ENCODE measurements at places on chromosomes 6 and 20. TPM values are rescaled to one million over a fixed set of nuclear protein-coding genes. Genes with fewer than 3 reads are reported as not detected.
A peak's percentile ranks its signal among the peaks of the same experiment; 100 is the strongest.

DNA sequence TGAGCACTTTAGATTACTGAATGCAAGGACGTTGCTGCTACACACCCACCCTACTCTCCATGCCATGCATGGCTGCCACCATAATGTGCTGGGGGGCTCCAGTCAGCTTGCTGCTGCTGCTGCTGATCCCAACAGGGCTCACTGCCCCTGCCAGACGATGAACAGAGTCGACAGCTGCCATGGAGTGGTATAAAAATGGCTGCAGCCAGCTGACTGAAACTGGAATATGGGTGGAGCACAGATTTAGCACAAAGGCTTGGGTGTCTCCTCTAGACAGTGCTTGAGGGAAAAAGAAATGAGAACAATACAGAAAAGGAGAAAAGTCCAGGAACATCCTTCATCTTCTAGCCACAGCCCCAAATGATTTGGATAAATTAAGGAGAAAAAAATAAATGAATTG is 150.7 kb downstream of the PDSS2 start:
- DNase-seq: no peak

DNA sequence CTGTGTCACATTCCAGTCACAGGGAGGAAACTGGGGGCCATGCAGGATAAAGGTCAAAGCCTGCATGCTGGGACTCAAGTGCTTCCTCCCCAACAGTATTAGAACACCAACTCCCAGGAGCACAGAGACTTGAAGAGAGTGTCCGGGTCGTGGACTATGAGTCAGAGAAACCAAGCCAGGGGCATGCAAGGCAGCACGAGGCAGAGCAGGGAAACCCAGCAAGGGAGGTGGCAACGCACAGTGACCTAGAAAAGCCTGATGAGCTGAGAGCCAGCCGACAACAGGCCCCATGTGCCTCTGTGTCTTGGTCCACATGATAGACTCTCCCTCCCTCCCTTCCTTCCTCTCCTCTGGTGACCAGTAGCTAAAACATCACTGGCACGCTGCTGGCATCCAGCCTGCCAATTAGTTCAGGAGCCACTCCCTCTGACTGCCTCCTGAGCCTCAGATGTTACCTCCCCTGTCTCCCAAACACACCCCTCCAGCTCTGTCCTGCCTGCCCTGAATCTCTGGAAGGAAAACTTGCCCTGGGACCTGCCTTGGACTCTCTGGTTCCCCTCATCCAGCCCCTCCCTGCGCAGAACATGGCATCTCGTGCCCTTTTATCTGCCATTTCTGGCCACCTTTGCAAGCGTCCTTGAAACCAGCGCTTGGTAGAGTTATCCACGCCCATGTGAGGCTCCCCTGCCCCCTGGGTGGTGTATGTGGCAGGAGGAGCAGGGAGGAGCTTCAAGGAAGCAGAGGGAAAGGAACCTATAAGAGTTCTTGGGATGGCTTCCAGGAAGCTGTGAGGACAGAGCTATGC is 16.2 kb upstream of the RNF39 start:
- DNase-seq: no peak

DNA sequence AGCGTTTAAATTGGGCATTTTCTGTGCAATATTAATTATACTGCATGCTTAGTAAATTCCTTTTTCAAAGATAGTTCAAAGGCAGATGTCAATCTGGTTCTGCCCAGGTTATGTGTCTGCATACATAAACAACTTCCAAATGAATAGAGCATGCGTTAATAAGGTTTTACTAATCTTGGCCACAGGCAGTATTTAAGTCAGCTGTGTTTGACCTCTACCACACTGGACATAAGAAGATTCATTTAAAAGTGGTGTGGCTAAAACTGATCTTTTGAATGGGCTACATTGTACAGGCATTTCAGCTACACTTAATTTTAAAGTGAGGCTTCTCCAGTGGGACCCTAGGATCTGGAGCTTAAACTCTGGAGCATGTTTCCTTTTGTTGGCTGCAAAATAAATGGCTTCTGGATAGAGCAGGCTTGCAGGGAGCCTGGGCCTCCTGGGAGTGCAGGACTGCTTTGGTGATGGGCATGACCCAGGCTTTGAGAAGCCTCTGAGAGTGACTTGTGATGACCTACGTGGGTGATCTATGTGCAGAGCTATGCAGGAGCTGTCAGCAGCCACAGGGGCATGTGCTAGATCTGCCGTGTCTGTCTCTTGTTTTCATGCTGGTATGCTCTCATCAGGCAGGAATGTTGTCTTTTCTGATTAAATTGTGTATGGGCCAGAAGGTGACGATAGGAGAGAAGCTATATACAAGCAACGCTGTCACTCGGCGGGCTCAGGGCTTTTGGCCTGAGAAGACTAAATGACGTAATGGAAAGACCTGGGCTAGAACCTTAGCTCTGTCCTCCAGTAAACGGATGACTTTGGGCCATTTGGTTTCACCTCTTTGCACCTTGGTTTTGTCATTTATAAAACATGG is 331.2 kb downstream of the QKI start:
- peak; percentile 95 for DNase-seq

DNA sequence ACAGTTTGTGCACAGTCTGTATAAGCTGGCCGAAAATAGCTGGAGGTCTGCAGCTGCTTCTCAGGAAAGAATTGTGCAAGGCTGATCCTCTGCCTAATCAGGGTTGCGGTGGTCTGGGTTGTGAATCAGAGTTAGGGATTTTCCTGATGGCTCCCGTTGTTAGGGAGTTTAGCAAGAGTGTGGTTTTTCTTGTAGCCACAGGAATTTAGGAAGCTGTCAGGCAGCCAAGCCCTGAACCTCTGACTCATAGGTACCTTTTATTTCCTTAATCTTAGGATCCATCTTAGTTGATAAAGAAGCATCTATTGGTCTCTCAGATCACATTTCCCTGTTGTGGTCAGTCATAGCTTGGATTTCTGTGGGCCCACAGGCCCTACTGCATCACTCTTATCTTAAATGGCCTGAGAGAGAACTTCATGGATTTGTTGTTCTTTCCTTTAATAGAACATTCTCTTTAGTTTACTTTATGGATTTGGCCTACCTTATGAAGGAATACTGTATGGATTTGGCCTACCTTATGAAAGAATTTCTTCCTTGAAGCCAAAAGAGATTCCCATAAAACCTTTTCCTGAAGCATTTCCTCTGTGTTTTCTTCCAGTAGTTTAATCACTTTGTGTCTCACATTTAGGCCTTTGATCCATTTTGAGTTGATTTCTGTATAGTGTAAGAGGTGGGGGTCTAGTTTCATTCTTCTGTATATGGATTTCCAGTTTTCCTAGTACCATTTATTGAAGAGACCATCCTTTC is 10.3 kb downstream of the KIF25 start:
- DNase-seq: peak; percentile 96

- no peak for DNase-seq
Observed at GRCh38 chr6:90397929-90398674, 101.5 kb upstream of the BACH2 start.

- DNase-seq: no peak
Observed at GRCh38 chr6:148704400-148705246, 42.2 kb upstream of the UST start.

The PGC gene
- not detected for total RNA-seq
